Posterior vena cava (tissue), 2 donors: ENCODE measurements at places on chromosomes 5 and 9.

GRCh38 chr9:72932619-72933018 is 20.2 kb downstream of the ALDH1A1 start:
- no peak for DNase-seq

GRCh38 chr5:154771383-154771901 is 16.3 kb downstream of the LARP1 start:
- no peak for DNase-seq

DNA sequence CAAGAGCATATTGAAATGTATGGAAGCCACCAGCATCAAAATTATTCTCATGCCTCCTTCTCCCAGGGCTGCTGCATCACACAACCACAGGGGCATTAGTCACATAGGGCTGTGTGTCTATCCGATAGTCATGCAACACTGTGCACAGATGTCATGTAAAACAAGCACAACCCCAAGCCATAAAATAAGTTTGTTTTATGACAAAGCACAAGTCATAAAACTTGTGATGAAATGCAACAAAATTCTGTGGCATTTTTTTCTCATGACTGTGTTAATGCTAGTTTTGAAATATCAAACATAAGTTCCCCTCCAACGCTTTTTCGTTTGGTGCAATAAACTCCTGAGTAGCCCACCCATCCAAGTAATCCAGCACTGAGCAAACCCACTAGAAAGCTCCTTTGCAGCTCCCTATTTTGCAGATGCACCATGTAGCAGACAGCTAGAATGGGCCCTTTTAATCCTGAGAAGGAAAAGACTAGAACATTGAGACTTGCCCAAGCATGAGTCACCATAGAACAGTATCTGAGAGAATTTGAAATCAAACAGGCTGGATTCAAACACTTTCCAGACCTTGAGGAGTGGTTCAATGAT is 93.3 kb upstream of the ZNF366 start:
- DNase-seq, result no peak

GRCh38 chr9:38621434-38622287 is 1.3 kb upstream of the ANKRD18A start:
- peak; percentile 78 for DNase-seq

DNA sequence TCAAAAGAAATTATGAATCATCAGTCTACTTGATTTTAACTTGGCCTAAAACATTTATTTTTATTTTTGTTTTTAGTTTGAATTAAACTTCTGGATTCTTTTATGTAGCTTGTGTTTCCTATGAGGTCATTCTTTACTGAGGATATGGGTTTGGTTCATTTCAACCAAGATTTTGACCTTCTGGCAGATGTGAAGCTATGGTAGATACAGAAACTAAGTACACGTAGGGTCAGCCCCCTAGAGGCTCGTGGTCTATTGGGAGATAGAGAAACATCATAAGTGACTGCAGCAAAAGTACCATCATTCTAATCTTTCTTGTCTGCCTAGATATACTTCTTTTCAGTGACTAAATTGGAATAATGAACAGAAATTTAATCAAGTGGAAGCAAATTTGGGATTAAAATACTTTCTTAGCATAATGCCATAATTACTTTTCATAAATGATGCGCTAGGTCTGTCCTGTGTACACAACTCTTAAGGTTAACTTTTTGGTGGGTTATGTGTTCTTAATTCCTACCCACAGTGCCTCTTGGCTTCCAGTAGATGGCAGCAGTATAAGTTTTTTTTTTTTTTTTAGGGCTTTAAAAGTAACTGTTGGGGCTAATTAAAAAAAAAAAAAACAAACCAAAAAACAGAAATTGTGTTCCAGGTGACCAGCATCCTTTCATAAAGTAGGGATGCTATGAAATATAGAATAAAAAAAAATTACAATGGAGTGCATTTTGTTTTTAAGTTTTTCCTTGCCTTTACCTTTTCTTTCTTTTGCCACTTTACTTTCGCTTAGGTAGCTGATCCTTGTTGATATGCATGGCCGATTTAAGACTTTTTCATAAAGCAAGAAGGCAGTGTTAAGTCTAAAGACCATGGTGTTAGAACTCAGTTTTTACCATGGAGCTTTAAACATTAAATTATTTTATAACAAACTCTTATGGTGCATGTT is 49.9 kb downstream of the LRRTM2 start:
- no peak for DNase-seq

- no peak for DNase-seq
These were observed 23.8 kb downstream of the PHAX start for GRCh38 chr5:126624534-126624933.

DNA sequence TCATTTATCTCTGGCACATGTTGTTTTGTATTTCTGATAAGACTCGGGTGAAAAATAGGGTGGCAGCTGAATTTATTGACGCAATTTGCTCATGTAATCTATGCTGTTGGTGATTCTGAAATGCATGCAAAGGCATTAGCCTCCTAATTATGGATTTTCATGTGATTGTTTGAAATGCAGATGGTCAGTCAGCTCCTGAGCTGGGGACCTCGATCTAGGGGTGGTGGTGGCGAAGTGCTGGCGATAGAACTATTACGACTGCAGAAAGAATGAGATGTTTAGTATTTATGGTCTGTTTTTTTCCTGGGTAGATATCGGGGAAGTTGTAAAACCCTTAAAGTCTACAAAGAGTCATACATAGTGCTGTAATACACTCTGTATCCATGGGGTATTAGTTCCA is 88.6 kb downstream of the SLC28A3 start:
- DNase-seq, result no peak
